ENCODE measurements at places on chromosomes 16 and 17. TPM values are rescaled to one million over a fixed set of nuclear protein-coding genes. Genes with fewer than 3 reads are reported as not detected.

Gene AGRP
- not detected for polyA plus RNA-seq

GRCh38 chr17:50451943-50452629, 16.6 kb downstream of the CHAD start:
- DNase-seq: no peak

GRCh38 chr17:7889166-7889955, 772 bp downstream of the CHD3 start:
- DNase-seq: peak; percentile 92

Gene TMEM186
- 12.7 TPM for polyA plus RNA-seq

- no peak for DNase-seq
Measured at GRCh38 chr17:4177806-4178205, 34.8 kb downstream of the CYB5D2 start.

GRCh38 chr16:81531419-81531821, 86.8 kb downstream of the CMIP start:
- DNase-seq: no peak

GRCh38 chr16:3157229-3158025, 22.6 kb downstream of the ZNF213 start:
- peak; percentile 98 for DNase-seq

Gene ROGDI
- polyA plus RNA-seq: 12.4 TPM

GRCh38 chr17:59338498-59338897, 7.0 kb downstream of the YPEL2 start:
- no peak for DNase-seq

- no peak for DNase-seq
Measured at GRCh38 chr16:86322806-86323205, 187.5 kb upstream of the FOXF1 start.

DNA sequence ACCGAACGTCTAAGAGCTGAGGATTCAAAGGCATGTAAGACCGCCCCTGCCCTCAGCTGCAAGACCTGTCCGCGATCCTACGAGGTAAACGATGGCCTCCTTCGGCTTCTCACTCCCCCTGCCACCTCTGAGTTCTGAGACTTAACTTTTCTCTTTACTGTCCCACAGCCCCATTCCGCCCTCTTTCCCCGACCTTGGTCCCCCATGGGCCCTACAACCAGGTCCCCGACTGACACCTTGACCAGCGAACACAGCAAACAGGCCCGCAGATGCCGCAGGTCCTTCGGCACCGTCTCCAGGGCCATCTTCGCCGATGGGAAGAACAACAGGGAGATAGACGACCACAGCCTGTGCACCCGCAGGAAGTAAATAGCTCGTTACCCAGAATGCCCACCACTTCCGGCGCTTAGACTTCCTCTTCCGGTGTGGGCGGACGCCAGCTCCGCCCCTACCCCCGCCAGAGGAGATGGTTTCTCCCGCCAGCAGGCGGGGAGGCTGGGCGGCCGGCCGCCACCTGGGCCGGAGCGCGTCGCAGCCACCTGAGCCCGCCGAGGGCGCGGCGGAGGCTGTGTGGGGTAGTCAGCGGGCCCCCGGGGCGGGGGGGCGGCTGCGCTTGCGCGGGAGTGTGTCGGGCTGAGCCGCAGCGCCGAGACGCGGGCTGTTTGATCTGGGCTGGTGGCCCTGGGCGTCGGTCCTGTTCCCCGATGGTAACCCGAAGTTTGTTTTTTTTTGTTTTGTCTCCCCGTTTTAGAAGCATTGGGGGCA, at the start of gene SUPT4H1:
Gene SUPT4H1 (minus strand): TSS at position 371 of the 765 bp plus-strand sequence. CDS start 66 bp downstream, at position 305.
- DNase-seq: peak; percentile 99

GRCh38 chr17:34276826-34277225, 6.8 kb downstream of the CCL7 start:
- no peak for DNase-seq

DNA sequence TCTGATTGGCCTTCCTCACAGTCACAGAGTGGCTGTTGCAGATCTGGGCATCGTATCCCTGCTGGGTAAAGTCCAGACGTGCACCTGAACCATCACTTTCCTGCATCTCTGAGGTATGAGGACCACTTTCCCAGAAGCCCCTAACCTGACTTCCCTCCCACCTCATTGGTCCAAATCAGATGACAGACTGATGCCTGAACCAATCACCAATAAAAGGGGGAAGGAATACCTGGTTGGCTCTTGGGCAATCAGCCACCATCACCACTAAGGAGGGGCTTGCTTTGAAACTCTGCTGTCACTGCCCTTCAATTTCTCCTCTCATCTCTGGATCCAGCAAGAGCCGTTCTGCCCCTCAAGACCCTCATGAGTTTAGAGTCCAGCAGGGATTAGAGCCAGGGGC, 13.6 kb upstream of the WFDC1 start:
- peak; percentile 57 for DNase-seq

Gene DPEP3
- not detected for polyA plus RNA-seq

DNA sequence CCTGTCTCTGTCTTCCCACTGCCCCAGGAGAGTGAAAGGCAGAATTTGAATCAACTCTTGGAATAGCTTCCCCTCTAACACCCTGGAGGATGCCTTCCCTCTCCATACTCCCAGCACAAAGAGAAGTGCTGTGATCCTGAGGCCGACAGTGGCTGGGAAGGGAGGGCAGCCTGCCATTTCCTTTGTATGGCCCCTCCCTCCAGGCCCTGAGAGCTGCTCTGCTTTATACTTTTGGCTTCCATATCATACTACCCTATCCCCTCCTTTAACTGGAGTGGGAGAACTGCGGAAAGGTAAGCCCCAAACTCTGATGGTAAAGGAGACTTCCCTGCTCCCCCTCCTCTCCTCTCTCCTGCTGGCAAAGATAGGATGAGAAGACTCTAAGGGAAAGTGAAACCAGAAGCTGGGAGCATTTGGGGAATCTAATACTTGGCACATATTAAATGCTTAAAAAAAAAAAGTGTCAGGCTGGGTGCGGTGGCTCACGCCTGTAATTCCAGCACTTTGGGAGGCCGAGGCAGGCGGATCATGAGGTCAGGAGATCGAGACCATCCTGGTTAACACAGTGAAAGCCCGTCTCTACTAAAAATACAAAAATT, 4.1 kb upstream of the MED24 start:
- DNase-seq: no peak

- no peak for DNase-seq
Measured at GRCh38 chr16:19636436-19637267, 81.1 kb downstream of the VPS35L start.

DNA sequence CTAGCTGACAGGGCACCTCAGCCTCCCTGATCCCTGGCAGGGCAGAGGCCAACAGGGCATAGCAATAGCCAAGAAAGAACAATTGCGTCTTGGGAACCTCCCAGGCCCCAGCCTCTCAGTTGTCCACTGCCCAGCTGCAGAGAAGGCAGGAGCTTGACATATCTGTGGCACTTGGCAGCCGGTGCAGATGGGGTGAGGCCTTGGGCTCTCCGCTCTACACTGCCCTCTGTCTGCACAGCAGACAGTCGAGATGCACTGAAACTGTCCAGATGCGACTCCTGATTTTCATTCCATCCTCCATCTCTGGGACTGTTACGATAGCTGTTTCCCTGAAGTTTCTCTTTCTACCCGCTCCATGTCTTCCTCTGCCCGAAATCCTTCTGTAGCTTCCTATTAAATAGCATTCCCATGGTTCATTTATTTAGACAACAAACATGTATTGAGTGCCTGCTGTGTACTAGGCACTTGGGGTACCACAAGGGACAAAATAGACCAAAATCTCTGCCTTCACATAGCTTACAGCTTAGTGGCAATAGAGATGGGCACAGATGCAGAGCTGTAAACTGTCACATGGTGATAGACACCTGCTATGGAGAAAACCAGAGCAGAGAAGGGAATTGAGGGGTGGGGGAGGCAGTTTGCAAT, 3.3 kb downstream of the POLR3E start:
- DNase-seq: peak; percentile 76

- no peak for DNase-seq
Measured at GRCh38 chr16:22633799-22634198, 123.1 kb downstream of the NPIPB5 start.

Gene TVP23A
- 0.03 TPM for polyA plus RNA-seq

GRCh38 chr16:2815299-2815771, 1.7 kb upstream of the PRSS21 start:
- no peak for DNase-seq

DNA sequence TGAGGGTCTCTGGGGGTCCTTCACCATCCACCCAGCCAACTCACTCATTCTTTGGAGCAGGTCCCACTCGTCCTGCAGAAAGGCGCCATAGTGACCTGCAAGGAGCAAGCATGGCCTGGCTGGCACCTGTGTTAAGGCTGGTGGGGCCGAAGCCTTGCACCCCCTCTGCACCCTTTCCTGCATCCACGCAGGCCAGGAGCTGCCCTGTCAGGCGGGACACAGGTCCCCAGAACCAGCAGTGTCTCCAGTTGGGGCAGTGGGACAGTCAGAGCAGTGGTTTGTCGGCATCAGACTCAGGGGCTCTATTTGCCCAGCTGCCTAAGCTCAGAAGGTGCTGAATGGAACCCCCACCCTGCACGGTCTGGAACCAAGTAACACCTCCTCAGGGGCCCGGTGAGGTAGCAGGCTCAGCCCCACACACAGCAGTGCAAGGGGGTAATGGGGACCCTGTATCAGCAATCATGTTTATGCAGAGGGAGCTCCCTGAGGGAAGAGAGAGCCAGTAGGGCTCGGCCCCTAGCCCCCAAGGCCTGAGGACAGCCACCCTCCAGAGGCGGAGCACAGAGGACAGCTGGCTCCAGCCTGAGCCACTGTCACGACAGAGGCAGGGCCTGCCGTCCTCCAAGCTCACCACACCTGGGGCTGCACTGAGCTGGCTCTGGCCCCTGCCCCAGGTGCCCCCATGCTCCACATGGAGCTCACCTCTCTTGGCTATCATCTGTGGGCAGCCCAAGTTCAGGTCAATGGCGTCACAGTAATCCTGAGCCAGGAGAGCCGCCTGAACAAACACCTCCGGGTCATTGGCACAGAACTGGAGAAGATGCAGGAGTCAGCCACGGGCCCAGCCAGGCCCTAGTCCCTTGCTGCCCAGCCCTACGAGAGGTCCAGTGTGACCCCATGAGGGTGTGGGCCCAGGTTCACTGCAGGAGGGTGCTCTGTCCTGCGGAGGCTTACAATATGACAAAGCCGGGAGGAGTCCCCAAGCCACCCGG, 1.9 kb downstream of the DUS1L start:
- DNase-seq: no peak

Gene COPZ2
- polyA plus RNA-seq: 10.9 TPM

GRCh38 chr17:63722403-63722802, 19.2 kb downstream of the STRADA start:
- no peak for DNase-seq

- DNase-seq: no peak
Measured at GRCh38 chr17:2181897-2182448, 121.6 kb downstream of the SMG6 start.

GRCh38 chr16:24853830-24854229, 8.1 kb downstream of the SLC5A11 start:
- DNase-seq: peak; percentile 68

DNA sequence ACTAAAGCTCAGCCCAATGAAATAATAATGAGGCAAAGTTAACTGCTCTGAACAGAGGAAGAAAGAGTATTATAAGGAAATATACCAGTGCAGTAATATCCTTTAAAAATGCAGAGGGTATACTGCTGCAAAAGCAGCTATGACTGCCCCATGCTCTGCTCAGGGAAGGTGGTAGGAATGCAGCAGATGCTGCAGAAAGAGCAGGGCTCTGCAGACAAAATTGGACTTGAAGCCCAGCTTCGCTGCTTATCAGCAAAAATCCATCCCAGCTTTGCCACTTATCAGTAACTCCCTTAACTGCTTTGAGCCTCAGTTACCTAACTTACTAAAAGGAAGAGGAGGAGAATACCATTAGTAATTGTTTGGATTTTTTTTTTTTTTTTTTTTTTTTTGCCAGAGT, 533.8 kb upstream of the CDH5 start:
- no peak for DNase-seq

- no peak for DNase-seq
Measured at GRCh38 chr17:82013772-82014321, 8.8 kb downstream of the CENPX start.

DNA sequence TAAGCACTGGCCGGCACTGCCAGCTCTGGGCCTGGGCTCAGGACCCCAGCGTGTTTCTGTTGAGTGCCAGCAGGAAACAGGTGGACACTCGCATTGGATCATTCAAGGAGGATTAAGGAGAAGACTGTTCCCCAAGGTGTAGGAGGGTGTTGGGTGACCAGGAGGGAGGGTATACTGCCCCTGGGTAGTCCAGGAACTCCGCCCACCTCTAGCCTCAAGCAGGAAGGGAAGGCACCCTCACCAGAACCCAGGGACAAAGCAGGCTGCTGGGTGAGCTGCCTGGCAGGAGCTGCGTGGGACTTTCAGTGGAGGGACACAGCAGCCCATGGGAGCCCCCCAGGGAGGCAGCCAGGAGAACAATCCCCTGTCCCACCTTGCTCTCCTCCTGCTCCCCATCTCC, 7.7 kb upstream of the RAB37 start:
- DNase-seq: no peak

DNA sequence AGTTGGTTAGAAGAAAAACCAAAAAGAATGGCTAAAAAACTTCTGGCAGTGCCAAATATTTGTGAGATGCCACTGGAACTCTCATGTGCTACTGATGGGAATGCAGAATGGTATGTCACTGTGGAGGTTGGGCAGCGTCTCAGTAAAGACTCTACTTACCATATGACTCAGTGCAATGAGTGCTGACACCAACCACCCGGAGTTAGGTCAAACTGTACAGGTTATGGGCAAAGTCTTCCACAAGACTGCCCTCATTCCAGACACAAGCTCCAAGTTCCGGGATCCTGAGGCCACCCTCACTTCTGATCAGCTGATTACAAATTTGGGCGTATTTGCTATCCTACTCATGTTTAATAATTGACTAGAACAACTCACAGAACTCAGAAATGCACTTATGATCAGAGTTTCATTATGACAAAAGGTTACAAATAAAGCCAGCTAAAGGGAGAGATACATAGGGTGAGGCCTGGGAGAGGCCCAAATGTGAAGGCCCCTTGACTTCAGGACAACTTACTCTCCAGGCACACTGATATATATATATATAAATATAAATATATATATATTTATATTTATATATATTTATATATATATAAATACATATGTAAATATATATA, 114.9 kb downstream of the TRIM37 start:
- peak; percentile 37 for DNase-seq

Gene OTOP3
- polyA plus RNA-seq: not detected

GRCh38 chr16:85634747-85635544, 21.8 kb downstream of the GSE1 start:
- DNase-seq: no peak

DNA sequence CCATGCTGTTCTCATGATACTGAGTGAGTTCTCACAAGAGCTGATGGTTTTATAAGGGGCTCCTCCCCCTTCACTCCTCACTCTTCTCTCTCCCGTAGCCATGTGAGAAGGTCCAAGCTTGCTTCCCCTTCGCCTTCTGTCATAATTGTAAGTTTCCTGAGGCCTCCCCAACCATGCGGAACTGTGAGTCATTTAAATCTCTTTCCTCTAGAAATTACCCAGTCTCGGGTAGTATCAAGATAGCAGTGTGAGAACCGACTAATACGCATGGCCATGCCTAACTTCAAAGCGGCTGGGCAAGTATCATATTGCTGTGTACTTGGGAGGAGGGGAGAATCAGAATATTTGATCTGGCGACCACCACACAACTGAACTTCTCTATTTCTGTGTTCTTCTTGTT, 88.3 kb downstream of the PRKCB start:
- DNase-seq: no peak

Measured in A549 (cell line).